DMS153 (cell line): ENCODE measurements at places on chromosomes 16 and 17.

GRCh38 chr17:8338753-8339140 is 893 bp upstream of the ODF4 start:
- no peak for DNase-seq

DNA sequence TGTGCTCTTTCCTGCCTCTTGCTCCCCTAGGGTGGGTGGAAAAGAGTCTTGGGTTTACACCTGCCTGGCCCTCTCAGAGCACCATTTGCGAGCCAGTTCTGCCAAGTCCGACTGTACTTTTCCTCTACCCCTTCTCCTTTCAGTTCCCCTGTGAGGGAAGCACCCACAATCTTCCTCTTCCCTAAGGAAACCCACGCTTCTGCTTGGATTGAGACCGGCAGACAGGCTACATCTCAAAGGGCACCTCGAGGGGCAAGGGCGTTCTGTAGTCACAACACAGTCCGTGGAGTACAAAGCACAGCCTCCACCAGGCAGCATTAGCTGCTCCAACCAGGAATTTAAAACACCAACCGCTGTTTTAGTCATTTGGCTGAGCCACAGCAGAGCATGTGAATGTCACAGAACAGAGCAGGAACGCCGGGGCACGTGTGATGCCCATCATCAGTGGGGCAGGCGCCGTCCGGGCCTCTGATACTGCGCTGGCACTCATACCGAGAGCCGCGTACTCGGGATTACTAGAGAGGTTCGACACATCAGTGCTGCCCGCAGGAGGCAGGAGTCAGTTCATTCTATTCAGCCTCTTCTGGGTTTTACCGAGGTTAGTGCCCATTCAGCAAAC is 13.7 kb upstream of the MNT start:
- no peak for DNase-seq

DNA sequence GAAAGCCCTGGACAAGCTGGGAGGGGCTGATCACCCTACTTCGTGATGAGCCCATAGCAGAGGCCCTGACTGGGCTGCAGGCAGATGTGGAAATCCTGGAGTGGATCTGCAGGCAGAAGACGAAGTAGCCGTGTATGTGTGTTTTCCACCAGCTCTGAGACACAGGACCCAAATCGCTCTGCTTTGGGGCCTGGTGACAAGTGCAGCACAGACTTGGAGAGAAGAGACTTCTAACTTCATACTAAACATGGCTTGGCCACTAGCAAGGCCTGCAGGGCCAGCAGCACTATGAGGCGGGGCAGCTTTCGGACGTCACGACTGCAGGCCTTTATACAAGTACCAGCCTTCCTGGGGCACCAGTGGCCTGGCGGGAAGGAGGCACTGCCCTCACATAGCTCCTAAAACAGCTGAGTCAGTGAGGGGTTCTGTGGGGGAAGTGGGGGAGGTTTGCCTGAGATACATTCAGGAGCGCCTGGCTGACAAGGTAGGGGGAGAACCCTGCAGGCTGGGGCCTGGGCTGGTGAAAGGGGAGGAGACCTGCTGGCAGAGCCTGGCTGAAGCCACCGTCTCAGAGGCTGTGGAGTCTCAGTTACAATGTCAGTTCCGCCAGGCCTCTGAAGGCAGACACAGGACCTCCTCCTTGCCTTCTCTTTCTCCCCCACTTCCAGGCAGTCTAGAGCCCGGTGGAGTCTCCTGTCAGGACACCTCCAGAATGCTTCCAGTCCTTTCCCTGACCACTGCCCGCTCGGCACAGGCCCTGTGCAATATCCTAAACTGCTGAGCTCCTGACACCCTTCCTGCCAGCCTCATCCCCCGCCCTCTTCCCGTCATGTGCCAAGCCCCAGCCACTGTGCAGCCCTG is 73.4 kb downstream of the WSB1 start:
- no peak for DNase-seq

DNA sequence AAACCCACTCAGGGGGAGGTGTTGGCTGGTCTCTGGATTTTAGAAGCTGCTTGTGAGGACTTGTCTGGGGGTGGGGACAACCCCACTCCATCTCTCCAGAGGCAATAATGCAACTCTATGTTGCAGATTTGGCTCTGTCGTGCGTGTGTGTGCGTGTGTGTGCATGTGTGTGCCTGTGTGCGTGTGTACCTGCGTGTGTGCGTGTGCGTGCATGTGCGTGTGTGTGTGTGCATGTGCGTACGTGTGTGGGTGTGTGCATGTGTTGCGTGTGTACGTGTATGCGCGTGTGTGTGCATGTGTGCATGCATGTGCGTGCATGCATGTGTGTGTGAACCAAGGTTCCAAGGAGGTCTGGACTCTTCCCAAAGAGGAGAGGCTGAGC is 120.4 kb upstream of the LHX1 start:
- no peak for DNase-seq

DNA sequence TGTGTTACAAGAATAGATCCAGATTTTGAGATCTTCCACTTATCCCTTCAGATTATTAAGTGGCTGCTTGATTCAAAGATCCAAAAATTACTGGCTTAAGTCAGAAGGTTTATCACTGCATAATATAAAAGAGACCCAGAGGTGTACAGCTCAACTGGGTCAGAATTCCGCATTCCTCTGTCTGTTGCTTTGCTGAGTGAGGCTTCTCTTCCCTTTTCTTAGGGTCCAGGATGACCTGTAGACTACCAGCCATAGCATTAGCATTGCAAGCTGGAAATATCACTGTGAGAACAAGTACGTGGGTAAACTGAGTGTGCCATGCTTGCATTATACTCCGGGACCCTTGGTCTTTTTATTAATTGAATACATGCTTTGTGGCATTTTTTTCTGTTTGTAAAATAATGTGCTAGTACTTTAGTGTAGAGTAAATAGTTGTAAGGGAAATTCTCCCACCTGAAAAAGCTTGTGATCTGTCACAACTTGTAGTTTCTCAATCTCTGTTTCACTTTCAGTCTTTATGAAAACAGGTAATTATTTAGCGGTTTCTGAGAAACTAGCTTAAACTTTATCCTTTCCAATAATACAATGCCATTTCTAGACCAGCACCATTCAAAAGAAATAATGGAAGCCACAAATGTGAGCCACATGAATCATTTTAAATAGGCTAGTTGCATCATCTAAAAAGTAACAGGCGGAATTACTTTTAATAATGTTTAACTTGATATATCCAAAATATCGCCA is 61.6 kb downstream of the TNRC6C start:
- DNase-seq: no peak

DNA sequence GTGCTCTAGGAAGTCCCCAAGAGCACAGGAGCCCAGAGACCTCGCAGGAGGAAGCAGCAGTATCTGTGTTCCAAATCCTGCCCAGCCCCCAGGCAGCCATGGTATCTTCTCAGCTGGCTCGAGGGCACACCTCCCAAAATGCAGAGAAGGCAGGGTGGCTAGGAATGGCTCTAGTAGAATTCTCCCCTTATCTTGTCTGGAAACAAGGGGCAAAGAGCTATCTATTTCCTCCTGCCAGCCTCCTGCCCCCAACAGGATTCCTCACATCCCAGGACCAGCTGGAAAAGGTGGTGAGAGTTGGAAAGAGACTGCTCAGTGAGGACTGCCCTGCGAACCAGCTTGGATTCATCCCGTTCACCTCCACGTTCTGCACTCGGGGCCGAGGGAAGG is 8.6 kb upstream of the TSPOAP1 start:
- no peak for DNase-seq

- no peak for DNase-seq
Measured at GRCh38 chr16:78363843-78364555, 264.5 kb downstream of the WWOX start.

- DNase-seq: no peak
Measured at GRCh38 chr16:11202260-11203091, 53.5 kb downstream of the SOCS1 start.

DNA sequence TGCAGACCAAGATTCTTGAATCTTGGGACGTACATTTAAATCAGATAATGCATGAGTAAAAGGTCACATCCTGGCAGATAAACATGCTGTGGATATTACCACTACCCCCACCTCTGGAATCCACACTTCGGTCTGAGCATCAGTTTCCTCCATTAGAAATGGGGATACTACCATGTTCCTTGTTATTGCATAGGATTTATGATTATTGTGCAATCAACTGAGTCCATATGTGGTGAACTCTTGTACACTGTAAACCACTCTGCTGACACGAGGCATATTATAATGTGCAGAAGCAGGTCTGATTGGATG is 108.7 kb downstream of the VAT1L start:
- DNase-seq: no peak

GRCh38 chr16:68447653-68448359 is 502 bp downstream of the SMPD3 start:
- no peak for DNase-seq

- no peak for DNase-seq
Measured at GRCh38 chr16:6160303-6160702, 1062.7 kb upstream of the EEF2KMT start.

- no peak for DNase-seq
Measured at GRCh38 chr17:47222047-47222446, 12.9 kb downstream of the MYL4 start.

- no peak for DNase-seq
Measured at GRCh38 chr16:49269201-49269600, 12.4 kb downstream of the CBLN1 start.

GRCh38 chr17:7328840-7329373 is at the start of gene NEURL4:
Gene NEURL4 (minus strand): TSS chr17:7329335. CDS start chr17:7329312, 23 bp downstream.
- DNase-seq: no peak

DNA sequence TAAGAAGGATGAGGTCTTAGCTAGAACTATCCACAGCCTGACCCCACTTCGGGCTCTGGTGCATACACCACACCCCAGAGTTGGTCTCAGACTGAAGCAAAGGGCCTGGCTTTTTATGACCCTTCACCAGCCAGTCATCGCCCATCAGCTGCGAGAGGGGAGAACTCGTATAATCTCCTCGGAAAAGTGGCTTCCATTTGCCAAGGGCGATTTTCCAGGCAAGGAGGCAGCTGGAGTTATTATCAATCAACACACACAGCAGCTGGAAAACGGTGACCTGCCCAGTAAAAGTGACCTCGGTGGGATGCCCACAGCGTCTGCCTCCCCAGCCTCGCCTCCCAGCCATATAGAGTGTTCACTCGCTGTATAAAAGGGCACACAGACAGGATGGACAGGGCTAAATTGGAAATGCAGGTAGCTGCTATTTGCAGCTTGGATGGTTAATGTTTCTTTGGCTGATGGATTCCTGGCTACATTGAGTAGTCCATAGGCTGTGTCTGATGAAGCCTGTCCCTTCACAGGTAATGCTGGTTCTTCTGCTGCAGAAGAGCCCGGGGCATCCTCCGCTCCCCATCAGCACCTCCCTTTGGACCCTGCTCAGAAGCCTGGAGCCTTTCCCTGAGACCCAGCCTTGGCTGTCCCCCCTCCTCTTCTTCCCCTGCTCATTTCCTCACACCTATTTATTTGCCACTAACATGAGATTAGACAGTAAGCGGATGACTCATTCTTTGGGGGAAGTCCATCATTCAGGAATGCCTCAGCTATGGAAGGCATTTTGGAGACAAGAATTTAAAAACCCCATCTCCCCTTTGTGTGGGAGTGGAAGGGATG is 45.7 kb downstream of the TMEM186 start:
- DNase-seq: no peak

DNA sequence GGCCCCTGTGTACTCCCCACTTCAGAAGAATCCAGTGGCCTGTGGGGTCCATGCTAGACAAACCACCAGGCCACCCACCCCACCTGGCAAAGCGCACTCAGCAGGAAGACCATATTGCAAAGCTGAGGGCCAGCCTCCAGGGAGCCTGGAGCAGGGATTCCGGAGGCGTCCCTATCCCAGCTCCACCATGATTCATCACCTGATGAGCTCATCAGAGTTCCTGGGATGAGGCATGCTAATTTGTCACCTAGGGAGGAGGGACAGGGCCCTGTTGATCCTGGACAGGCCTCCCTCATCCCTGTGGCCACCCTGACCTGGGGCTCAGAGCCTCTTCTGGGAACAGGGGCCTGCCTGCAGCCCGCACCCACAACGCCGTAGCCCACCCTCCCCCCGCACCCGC is 131.6 kb upstream of the PLCG2 start:
- no peak for DNase-seq

DNA sequence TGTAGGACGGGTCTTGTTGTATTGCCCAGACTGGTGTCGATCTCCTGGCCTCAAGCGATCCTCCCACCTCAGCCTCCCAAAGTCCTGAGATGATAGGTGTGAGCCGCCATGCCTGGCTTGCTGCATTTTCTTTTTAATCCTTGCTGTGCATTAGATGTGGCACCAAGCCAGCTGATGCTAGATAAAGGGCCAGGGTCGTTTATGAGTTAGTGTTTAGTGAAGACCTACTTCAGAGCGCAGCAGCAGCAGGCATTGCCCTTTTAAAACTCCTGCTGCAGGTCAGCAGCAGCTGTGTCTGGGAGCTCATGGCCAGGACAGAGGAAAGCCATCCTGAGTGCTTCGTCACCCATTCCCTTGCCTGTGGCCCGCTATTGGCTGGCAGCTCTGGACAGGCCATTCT is 237.3 kb downstream of the CCDC182 start:
- no peak for DNase-seq

GRCh38 chr16:9072806-9073341 is 18.6 kb upstream of the HAPSTR1 start:
- DNase-seq: no peak

DNA sequence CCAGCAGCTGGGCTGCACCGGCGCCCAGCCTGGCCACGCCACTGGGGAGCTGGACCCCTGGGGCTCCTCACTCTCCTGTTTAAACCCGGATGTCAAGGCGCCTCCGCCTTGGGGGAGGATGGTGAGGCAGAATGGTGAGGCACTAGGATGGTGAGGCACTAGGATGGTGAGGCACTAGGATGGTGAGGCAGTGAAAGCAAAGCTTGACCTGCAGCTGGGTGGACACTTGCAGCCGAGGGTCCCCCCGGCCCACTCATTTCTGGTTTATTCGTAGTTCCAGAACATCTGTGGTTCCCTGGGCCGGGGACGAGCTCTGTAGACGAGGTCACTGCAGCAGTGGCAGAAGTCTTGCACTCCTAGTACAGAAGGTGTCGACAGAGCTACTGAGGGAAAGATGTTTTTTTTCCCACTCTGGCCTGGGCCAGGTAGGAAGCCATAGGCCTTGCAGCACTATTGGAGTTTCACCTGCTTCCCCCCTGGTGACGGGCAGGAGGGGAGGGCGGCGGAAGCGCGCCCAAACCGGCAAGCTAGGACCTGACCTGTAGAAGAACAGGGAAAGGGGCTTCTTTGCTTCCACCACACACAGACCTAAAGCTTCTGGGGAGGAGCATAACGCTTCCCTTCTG is 1.1 kb upstream of the HNF1B start:
- no peak for DNase-seq

DNA sequence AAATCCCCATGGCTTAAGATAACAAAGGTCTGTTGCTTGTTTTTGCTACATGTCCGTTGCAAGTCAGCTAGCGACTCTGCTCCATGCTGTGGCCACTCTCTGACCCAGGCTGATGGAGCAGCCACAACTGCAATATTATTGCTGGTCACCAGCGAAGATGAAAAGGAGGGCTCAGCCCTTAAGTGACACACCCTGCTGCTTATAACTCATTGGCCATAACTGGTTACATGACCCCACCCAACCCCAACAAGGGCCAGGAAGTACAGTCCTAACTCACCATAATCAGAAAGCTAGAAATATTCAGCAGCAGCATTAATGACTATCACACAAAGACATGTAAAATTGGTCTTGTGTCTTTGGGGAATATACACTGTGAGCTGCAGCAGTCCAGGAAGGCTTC is 224.3 kb downstream of the SOX9 start:
- no peak for DNase-seq
